ENCODE measurements at places on chromosomes 3 and 15. TPM values are rescaled to one million over a fixed set of nuclear protein-coding genes. Genes with fewer than 3 reads are reported as not detected.

Gene BCL2A1
- 0.29 TPM for total RNA-seq

Gene CPB1
- 1.1 TPM for total RNA-seq

Gene LTK
- not detected for total RNA-seq

Gene ECE2
- not detected for total RNA-seq

Gene SPTBN5
- total RNA-seq: 0.36 TPM

Gene WDR76
- 7.6 TPM for total RNA-seq

Measured in osteoblast (primary cell).